ENCODE measurements at places on chromosomes 11 and 22.

- no peak for DNase-seq
Measured at GRCh38 chr22:46350121-46350520, 14.6 kb downstream of the TRMU start.

- DNase-seq = no peak
Measured at GRCh38 chr22:49086181-49086580, 741.5 kb downstream of the BRD1 start.

DNA sequence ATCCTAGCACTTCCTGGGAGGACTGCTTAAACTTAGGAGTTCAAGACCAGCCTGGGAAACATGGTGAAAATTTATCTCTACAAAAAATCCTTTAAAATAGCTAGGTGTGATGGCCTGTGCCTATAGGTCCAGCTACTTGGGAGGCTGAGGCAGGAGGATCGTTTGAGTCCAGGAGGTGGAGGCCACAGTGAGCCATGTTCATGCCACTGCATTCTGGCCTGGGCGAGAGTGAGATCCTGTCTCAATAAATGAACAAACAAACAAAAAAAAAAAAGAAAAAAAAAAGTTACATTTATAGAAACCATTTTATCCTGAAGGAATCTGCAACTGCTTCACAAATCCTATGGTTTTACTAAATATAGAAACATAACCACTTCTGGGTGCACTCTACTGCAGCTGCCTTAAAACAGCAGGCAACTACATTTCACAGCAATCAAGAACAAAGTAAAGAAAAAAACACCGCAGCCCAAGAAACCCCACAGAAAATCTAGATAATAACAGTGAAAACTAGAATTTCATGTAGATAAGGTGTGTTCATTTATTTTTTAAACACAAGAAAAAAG, 75.9 kb upstream of the GAB2 start:
- no peak for DNase-seq

DNA sequence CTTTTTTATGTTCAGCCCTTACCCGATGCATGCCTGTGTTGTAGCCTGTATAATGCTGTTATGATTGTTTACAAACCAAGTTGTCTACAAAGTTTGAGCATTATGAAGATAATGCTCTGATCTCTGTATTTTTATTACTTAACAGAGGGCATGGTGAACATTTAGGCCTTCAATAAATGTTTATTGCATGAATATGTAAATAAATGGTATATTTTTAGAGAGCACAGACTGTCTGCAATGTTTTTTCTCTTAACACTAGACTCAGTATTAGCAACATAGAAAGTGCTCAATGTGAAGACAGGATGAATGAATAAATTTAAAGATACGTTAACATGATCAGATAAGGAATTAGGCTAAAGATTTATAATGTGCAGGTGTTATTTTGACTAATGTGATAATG, 130.9 kb downstream of the UVRAG start:
- no peak for DNase-seq

DNA sequence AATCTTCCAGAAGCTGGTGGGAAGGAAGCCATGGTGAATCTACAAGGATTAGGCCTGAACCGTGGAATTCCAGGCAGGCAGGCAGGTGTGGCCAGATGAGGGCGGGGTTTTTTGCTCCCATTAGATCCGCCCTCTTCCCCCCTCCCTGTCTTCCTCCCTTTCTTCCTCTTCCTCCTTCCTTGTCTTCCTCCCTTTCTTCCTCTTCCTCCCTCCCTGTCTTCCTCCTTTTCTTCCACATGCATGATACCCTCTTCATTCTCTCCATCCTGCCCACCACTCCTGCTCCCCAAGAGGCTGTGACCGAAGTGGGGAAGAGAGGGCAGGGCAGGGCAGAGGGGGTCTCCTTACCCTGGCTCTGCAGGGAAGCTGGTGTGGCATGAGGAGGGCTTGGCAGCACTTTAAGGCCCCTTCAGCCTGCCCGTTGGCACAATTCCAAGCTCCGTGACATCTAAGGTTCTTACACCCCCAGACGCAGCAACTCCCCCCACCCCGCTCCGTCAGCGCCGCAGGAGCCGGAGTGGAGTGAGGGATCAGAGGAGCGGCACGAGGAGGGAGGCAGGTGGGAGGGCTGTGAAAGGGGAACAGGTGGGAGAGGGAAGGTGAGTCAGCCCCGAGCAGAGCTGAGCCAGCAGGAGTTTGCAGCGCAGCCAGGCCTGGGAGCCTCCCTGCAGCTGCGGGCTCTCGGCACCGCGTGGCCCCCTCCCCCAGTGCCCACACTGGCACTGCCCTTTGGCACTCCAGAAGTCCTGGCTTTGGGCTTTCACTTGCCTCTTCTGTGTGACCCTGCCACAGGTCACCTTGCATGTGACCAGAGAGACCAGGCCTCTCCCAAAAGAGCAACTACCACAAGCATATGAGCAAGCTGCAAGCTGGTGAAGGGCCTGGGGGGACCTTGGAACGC, 32.1 kb downstream of the KCNJ4 start:
- DNase-seq = no peak

DNA sequence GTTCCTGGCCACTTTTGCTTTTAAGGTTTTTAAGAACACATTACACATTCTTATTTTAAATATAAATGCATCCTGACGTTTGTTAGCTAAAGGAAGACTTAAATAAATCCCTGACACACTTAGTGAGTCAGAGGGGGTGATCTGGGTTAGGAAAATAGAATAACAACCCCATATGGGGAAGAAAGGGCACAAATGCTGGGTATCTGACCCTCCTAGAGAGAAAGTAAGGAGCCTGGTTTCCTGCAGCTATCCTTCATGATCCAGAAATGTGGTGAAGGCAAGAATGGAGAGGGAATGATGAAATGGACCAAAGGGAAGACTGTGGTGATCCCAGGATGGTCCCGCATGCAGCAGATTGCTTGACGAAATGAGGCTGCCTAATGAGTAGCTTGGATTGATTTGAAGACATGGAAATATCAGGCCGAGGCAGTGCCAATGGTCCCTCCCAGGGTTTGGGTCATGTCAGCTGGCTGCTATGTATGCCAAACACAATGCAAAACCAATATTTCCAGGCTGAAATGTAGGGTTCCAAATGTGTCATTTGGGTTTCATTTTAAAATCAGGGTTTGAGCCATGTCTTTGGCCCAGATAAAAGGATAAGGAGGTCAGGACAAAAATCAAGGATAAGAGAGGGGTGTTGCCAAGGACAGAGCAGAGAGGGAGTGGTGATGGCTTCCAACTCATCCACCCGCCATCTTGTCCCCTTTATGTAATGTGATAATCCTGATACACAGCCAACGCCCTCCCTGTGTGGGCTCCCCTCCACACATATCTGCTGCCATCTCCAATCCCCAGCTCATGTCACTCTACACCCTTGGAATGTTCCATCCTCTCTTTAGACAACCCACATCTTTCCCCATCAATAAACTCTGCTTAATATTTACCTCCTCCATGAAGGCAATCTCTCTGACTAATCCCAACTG, 135.1 kb upstream of the PITPNB start:
- DNase-seq = no peak

DNA sequence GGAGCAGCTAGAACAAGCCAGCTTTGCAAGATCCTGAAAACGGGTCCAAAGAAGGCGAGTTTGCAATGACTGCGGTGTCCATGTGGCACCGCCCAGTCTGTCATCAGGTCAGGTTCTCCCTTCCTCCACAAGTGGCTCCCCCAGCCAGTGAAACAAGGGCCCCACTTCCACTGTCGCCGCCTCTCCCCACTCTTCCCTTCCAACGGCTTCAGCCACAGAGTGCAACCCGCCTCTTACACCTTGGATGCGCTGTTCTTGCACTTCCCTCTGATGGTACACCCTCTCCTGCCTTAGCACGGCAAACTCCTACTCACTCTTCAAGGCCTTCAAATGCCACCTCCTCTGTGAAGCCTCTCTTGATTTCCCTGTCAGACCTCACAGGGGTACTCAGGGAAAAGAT, 10.8 kb upstream of the TCF20 start:
- DNase-seq = no peak

- DNase-seq = no peak
Measured at GRCh38 chr11:8338138-8338537, 74.5 kb upstream of the LMO1 start.

GRCh38 chr11:18277565-18278271, 11.7 kb downstream of the SAA1 start:
- no peak for DNase-seq

GRCh38 chr22:49740242-49740641, 87.4 kb downstream of the BRD1 start:
- DNase-seq = no peak

- peak; percentile 6 for DNase-seq
Measured at GRCh38 chr11:124415356-124415923, 9.2 kb downstream of the OR8B4 start.

Data from CD4-positive, alpha-beta T cell treated with Interleukin-2 at 100 ng/mL for 4 hours (primary cell).